ENCODE measurements at places on chromosomes 7 and 10. TPM values are rescaled to one million over a fixed set of nuclear protein-coding genes. Genes with fewer than 3 reads are reported as not detected.

Gene PTPRN2
- 0.13 TPM for polyA plus RNA-seq

Gene FAM241B
- 0.42 TPM for polyA plus RNA-seq

Gene FOXI2
- not detected for polyA plus RNA-seq

Gene CD36
- polyA plus RNA-seq, result 0.48 TPM

Gene SPDYE9
- polyA plus RNA-seq, result 0.38 TPM

Gene MYH16
- not detected for polyA plus RNA-seq

Gene GPNMB
- 42.5 TPM for polyA plus RNA-seq

- no peaks in the 10 kb centered on the region for H3K36me3 ChIP-seq
- no peak overlapping the region for H3K4me3 ChIP-seq
- no peaks in the 10 kb centered on the region for H3K4me1 ChIP-seq
- no peak for DNase-seq
- H3K27ac ChIP-seq, result no peak overlapping the region
Measured at GRCh38 chr10:50508315-50509051, 115.3 kb downstream of the SGMS1 start.

GRCh38 chr7:54846273-54846672, 87.3 kb upstream of the SEC61G start:
- no peak overlapping the region for H3K4me3 ChIP-seq
- H3K27ac ChIP-seq, result no peak overlapping the region
- peaks cover 15% of the 10 kb centered on the region for H3K4me1 ChIP-seq
- H3K36me3 ChIP-seq, result no peaks in the 10 kb centered on the region

DNA sequence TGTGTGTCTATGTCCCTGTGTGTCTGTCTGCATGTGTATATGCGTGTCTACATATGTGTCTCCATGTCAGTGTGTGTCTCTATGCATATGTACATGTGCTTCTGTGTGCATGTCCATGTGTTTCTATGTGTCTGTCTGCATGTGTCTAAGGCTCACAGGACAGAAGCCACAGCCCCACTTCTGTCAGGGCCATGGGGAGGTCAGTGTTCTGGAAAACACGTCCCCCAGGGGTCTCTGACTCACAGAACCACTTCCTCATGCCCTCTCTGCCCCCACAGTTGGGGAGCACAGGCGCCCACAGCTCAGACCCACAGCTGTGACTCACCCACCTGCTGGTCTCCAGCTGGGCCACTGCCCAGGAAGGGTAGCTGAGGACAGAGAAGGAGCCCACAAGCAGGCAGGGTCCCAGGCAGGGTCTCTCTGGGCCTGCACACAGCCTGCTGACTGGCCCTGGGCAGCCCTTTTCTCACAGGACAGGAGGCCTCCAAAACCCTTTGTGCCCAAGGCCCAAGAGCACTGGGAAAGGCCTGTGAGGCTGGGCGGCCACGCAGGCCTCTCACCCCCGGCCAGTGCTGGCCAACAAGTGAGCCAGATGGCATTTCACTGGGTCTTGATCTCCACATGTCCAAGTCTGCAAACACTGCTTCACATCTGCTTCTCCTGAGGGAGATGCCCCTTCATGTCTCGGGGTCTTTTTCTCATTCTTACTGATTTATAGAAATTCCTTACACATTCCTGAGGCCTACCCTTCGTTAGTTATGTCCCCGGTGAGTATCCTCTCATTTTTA, 102.9 kb upstream of the FAM20C start:
- no peak overlapping the region for H3K4me3 ChIP-seq
- no peaks in the 10 kb centered on the region for H3K36me3 ChIP-seq
- peak; percentile 97 for DNase-seq
- H3K27me3 ChIP-seq, result no peaks in the 10 kb centered on the region

- H3K27me3 ChIP-seq, result no peaks in the 10 kb centered on the region
- no peaks in the 10 kb centered on the region for H3K4me1 ChIP-seq
- DNase-seq, result no peak
- H3K4me3 ChIP-seq, result peak overlapping the region; percentile 77
- H3K27ac ChIP-seq, result no peak overlapping the region
- no peaks in the 10 kb centered on the region for H3K36me3 ChIP-seq
Measured at GRCh38 chr10:24207781-24208611, 942 bp upstream of the KIAA1217 start.

DNA sequence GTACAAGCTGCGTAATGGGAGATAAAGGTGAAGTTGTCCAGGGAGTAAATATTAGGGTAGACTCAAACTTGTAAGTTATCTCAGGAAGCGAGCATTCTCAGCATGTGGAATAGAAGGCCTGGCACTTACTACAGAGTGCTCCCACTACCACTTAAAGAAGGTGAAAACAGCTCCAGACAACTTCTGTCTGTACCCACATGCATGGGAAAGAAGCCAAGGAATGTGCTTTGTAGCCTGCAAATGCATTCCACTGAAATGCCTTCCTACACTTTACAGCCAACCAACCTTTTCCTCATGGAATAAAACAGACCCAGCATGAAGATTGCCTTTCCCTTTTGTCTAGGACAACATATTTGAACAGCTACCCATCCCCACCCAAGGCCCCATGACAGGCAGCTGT, 45.4 kb upstream of the NPSR1 start:
- H3K27ac ChIP-seq, result no peak overlapping the region
- no peak overlapping the region for H3K4me3 ChIP-seq
- DNase-seq, result peak; percentile 10
- H3K36me3 ChIP-seq, result no peaks in the 10 kb centered on the region
- no peaks in the 10 kb centered on the region for H3K27me3 ChIP-seq
- H3K4me1 ChIP-seq, result no peaks in the 10 kb centered on the region

- DNase-seq, result no peak
- no peak overlapping the region for H3K27ac ChIP-seq
- H3K36me3 ChIP-seq, result no peaks in the 10 kb centered on the region
- H3K4me1 ChIP-seq, result peaks cover 11% of the 10 kb centered on the region
- H3K4me3 ChIP-seq, result no peak overlapping the region
Measured at GRCh38 chr10:46294641-46295220, 7.9 kb downstream of the ANTXRL start.

GRCh38 chr10:99203310-99203709, 32.3 kb downstream of the HPSE2 start:
- H3K27me3 ChIP-seq, result no peaks in the 10 kb centered on the region
- DNase-seq, result no peak
- no peaks in the 10 kb centered on the region for H3K36me3 ChIP-seq
- H3K4me1 ChIP-seq, result no peaks in the 10 kb centered on the region

- no peak overlapping the region for H3K4me3 ChIP-seq
- DNase-seq, result peak; percentile 61
- peaks cover 41% of the 10 kb centered on the region for H3K4me1 ChIP-seq
- H3K36me3 ChIP-seq, result no peaks in the 10 kb centered on the region
- H3K27ac ChIP-seq, result no peak overlapping the region
Measured at GRCh38 chr10:126500866-126501265, 112.6 kb upstream of the ADAM12 start.

DNA sequence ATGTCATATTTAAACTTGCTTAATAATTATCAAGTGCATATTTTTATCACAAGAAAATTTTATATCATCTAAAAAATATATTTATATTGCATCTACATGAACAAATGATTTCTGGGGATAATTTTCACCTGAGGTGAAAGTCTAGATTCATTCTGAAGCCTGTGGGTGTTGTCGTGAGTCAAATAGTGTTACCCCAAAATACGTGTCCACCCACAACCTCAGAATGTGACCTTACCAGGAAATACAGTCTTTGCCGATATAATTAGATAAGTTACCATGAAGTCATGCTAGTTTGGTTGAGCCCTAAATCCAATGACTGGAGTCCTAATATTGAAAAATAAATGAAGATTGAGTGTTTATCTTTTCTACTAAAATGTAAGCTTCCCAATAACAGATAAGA, 203.0 kb upstream of the MDFIC start:
- H3K36me3 ChIP-seq, result no peaks in the 10 kb centered on the region
- H3K27ac ChIP-seq, result no peak overlapping the region
- no peak for DNase-seq
- no peaks in the 10 kb centered on the region for H3K27me3 ChIP-seq
- H3K4me3 ChIP-seq, result no peak overlapping the region
- H3K4me1 ChIP-seq, result no peaks in the 10 kb centered on the region

- no peaks in the 10 kb centered on the region for H3K36me3 ChIP-seq
- no peak overlapping the region for H3K4me3 ChIP-seq
- H3K27me3 ChIP-seq, result peaks cover 26% of the 10 kb centered on the region
- peaks cover 11% of the 10 kb centered on the region for H3K4me1 ChIP-seq
Measured at GRCh38 chr10:695396-695795, 5.9 kb upstream of the DIP2C start.

DNA sequence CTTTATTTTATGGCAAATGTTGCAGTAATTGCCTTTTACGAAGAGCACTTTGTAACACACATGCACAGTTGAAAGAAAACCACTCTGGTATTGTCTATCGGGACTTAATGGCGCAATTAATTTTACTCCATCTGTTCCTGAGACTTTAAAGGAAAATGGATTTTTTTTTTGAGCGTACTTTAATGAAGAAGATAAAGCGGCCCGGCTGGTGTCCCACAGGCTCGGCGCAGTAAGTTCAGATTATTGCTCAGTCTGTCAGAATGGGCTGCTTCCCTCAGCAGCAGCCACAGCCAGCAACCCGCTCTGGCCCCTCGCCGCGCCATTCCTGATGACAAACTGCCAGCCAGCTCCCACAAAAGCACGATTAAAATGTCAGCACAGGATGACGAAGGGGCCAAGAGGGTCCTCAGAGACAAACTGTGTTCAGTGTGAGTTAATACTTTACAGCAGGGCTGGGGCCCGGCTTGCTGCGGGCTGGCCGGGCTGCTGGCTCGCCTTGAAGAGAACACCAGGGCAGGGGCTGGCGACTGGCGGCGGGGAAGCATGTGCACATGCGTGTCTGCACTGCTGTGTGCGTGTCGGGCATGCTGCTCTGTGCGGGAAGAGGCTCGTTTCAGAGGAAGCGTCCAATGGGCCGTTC, 501.0 kb upstream of the GALNT17 start:
- peak overlapping the region; percentile 47 for H3K4me3 ChIP-seq
- no peaks in the 10 kb centered on the region for H3K27me3 ChIP-seq
- peak; percentile 70 for DNase-seq
- no peaks in the 10 kb centered on the region for H3K36me3 ChIP-seq
- H3K4me1 ChIP-seq, result peaks cover 21% of the 10 kb centered on the region

DNA sequence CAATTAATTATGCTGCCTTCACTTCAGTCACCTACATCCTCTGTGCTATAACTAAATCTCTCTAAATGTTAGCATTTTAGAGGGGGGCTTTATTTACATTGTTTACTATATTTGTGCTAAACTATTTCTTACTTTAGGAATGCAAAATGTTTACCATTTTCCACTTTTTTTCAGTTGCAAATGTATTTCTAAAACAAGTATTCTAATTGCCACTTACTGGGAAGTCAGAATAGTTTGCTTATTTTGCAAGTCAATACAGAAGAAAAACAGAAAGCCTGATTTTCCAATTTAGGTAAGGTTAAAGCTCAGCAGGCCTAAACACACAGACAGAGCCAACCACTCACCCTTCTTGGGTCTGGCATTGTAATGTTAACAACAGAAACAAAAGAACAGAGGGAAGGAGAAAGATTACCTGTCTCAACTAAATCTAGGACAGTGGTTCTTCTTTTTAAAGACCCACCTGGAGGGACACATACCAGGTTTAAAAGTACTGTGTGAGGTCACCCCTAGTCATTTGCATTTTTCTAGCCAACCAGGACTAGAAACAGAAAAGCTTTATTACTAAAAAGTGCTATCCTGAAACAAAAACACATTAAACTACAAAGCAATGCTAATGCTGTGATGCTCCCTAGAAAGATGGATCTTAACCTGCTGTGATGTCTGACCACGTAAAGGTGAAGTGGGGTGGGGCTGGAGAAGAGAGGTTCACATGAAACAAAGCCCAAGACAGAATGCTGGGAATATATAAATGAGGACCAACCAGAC, 178.2 kb downstream of the SLC25A13 start:
- DNase-seq, result no peak
- no peaks in the 10 kb centered on the region for H3K4me1 ChIP-seq
- no peak overlapping the region for H3K4me3 ChIP-seq
- no peak overlapping the region for H3K27ac ChIP-seq
- H3K27me3 ChIP-seq, result no peaks in the 10 kb centered on the region

GRCh38 chr7:139358541-139359365, 941 bp upstream of the LUC7L2 start:
- no peaks in the 10 kb centered on the region for H3K27me3 ChIP-seq
- H3K36me3 ChIP-seq, result no peaks in the 10 kb centered on the region
- H3K4me1 ChIP-seq, result peaks cover 25% of the 10 kb centered on the region
- H3K4me3 ChIP-seq, result peak overlapping the region; percentile 98
- H3K27ac ChIP-seq, result peak overlapping the region; percentile 98

DNA sequence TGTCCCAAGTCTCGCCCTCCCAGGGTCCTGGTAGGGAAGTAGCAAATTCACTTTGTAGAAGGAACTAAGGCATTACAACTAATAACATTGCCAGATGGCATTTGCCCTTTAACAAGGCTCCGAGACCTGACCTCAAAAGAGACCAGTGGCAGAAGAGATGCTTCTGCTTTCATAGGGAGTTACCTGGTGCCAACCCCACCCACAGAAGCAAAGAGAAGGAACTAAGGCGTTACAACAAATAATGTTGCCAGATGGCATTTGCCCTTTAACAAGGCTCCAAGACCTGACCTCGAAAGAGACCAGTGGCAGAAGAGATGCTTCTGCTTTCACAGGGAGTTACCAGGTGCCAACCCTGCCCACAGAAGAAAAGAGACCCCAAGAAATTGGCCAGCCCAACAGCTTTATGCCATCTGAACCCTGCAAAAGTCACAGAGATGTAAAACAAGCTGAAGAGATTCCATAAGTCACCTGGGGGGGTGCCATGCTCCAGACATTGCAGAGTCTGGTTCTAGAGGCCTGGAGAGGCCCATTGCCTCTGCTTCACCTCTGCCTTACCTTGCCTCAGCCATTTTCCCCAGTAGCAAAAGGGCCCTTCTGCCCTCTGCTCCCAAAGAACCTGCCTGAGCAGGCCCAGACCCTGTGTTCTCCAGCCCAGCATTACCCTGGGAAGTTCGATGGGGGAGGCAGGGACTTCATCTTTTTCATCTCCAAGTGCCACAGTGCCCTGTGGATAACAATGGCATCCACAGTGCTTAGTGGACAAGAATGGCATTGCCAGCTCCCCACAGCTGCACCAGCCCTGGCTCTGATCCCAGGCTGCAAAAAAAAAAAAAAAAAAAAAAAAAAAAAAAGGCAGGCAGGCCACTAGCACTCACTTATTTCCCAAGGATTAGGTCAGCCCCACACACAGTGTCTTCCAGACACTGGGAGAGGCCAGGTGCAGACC, 179.5 kb upstream of the PLXNA4 start:
- H3K4me3 ChIP-seq, result no peak overlapping the region
- H3K36me3 ChIP-seq, result no peaks in the 10 kb centered on the region
- no peak overlapping the region for H3K27ac ChIP-seq
- H3K27me3 ChIP-seq, result peaks cover 5% of the 10 kb centered on the region
- peaks cover 9% of the 10 kb centered on the region for H3K4me1 ChIP-seq

- H3K27ac ChIP-seq, result no peak overlapping the region
- H3K4me3 ChIP-seq, result no peak overlapping the region
- no peaks in the 10 kb centered on the region for H3K4me1 ChIP-seq
- H3K27me3 ChIP-seq, result no peaks in the 10 kb centered on the region
- no peaks in the 10 kb centered on the region for H3K36me3 ChIP-seq
- DNase-seq, result no peak
Measured at GRCh38 chr10:13831711-13832141, 245.0 kb downstream of the PRPF18 start.

GRCh38 chr7:112286250-112287086, 80.0 kb downstream of the ZNF277 start:
- H3K27ac ChIP-seq, result no peak overlapping the region
- no peaks in the 10 kb centered on the region for H3K27me3 ChIP-seq
- DNase-seq, result no peak

Measured in GM23248 (cell line).